Cerebellar nuclear complex (tissue), 1 donor: ENCODE measurements at places on chromosomes 12 and 14.

DNA sequence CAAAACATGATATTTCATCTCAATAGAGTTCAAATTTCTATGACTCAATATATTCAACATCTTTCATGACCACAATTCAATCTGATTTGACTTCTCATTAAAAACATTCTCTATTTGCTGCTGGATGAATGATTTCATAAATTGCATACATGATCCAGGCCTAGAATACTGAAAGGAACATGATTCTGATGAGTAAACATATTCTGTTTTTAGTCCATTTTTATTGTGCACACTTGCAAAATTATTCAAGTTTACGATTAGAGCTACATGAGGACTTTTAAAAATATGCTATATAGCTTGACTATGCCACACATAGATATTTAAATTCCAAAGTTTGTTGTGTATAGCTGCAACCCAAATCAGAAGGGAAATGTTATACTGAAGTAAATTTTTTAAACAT is 273.8 kb upstream of the GRIP1 start:
- no peak for DNase-seq

DNA sequence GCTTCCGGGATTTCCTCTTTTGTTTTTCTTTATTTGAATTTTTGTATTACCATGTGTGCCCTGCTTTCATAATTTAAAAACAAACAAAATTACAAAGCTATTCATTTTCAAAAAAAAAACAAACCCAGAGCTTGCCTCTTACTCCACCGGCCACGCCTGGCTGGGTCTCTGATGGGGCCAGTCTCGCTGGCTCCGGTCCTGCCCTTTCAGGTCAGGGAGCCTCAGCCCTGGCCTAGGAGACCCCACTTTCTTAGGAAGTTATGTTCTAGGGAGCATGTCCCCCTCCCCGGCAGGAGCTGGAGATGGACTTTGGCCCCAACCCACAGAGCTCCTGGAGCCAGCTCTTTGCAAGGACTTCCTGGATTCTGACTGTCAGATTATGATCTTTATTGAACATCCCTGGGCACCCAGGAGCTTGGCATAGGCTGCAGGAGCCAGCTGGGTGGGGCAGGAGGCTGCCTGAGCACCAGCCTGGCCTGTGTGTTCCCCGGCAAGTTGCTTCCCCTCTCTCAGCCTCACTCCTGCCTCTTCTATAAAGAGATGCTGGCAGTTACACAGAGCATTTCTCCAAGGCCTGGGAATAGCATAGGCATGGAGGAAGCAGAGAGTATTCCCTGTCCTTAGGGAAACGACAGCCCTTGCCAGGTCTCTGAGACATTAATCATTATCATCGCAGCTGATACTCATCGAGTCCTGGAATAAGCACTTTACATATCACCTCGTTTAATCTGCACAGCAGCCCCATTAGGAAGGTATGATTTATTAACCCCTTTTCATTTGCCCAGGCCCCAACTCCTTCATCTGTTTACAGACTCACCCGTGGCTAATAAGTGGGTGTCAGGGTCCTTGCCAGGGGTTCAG is 3.5 kb downstream of the DEGS2 start:
- DNase-seq = peak; percentile 13

- no peak for DNase-seq
Measured at GRCh38 chr14:79466938-79467527, 744.3 kb downstream of the DIO2 start.

GRCh38 chr14:97100306-97100705 is 303.1 kb downstream of the VRK1 start:
- no peak for DNase-seq

GRCh38 chr14:33098016-33098415 is 159.3 kb downstream of the NPAS3 start:
- DNase-seq = no peak

DNA sequence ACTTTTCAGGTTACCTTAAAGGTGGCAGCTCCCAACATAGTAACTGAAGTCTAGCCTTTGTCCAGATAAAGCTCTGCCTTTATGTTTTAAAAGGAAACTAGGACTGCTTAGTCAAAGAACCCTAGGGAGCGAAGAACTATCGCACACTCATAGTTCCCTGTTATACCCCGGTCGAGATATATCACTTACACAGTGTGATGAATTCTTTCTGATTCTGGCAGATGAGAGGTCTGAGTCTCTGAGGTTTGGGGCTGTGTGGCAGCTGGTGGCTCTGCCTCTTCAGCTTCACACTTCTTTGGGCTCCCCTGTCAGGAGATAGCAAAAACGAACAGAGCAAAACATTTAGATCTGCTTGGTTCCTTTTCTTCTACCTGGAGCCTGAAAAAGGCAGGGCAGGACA is 17.0 kb downstream of the ACIN1 start:
- DNase-seq = no peak

DNA sequence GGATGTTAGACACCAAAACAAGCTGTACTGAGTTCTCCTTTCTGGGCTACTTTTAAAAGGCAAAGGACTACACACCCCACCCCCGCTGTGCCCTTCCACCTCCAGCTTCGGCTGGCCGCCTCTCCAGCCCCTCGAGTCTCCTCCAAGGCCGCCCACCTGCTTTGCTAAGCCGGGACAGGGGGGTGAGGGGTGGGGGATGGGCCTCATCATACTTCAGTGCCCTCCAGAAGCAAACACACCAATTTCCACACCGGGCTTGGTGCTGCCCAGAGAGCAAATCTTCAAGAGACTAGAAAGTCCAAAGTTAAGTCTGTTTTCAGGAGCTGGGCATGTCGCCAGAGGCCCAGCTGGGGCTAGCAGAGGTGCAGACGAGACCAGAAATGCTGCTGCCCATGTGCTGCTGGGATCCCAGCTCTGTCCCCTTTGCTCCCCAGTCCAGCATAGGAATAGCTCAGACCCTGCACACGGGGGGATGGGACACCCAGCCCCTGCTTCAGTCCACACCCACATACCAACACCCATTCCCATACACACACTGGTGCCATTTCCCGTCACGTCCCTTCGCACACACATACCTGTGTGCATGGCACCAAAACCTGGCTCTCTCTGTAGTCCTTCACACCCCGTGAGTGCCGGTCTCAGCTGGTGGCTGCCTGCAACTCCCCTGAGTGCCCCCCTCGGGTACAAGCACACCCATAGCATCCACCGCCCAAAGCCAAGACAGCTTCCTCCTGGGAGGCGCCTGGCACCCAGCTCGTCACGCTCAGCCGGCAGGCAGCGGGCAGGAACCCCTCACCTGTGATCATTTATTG is 1.0 kb downstream of the SLC6A12 start:
- no peak for DNase-seq

GRCh38 chr12:54465857-54466523 is 7.4 kb downstream of the GTSF1 start:
- no peak for DNase-seq

DNA sequence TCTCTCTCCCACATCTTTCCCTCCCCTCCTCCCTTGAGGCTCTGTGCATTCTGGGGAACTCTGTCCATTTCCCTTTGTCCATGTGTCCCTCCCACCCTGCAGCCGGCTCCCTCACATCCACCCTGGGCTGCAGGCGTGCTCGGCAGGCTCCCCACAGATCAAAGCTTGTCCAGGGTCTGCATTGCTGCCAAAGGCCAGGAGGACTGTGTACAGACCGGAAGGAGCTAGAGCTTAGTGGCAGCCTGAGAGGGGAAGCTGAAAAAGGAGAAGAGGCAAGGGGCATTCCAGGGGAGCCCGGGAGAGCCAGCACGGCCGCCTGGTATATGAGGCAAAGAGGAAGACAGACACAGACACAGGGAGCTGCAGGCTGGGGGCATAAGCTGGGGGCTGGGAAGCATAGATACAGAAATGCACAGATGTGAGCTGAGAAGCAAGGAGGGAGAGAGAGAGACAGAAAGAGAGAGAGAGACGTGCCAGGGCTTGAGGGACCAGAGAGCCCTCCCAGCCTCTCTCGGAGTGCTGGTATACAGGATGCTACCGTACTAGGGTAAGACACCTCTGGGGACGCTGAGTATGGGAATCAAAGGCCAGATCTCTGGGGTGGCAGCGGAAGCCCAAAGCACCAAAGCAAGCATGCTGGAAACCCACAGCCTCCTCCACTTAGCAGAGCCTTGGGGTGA is 3.3 kb downstream of the CD4 start:
- DNase-seq = no peak

- no peak for DNase-seq
Measured at GRCh38 chr14:54890788-54891187, 11.8 kb downstream of the GCH1 start.

DNA sequence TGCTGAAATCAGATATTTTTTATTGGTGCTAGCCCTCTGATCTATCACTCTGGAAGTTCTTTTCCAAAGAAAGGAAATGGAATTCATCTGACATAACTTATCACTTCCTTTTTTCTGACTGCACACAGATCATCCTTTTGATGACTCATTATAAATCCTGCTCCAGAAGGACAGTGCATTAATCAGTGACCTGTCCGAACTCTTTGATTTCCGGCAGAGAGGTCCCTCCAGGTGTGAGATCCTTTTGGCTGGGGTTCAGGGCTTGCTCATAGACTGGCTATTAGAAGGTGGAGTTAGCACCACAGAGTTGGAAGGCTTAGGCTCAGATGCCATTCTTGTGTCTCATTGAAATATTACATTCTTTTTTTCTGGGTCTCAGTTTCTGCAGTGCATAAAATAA is 328.2 kb downstream of the ZFP36L1 start:
- no peak for DNase-seq

- no peak for DNase-seq
Measured at GRCh38 chr12:52872644-52873389, 24.0 kb upstream of the KRT78 start.

GRCh38 chr14:95303552-95303951 is 16.2 kb downstream of the CLMN start:
- DNase-seq = no peak

- no peak for DNase-seq
Measured at GRCh38 chr12:114407842-114408411, 2.0 kb upstream of the TBX5 start.

- no peak for DNase-seq
Measured at GRCh38 chr12:77685901-77686300, 144.8 kb upstream of the NAV3 start.

- no peak for DNase-seq
Measured at GRCh38 chr14:76486251-76486743, 110.4 kb downstream of the ESRRB start.

DNA sequence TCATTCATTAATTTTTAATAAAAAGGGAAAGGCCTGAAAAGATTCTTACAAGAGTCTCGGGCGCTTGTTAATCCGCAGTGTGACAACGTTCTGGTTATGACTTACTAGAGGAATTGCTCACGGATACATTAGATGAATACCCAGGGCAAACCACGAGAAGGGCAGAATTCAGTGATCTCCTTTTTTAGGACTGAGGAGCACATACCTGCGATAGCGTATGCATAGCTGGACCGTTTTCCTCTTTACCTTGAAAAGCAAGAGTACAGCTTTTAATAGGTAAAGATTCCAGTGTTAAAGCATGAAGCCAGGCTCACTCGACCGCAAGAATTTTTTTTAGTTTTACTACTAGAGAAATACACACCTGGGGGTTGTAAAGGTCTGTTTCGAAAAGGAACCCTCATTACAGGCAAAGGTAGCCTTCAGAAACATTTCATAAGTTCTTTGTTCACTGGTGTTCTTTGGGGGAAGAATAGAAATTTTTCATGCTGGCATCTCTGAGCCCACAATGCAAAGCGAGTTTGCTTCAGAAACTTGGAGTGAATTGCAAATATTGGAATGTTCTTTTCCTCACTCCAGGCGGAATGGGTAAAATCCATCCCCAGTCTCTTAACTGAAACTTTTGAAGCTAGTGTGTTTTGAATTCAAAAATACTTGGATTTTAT is 953 bp downstream of the MAPK1IP1L start:
- no peak for DNase-seq

GRCh38 chr14:92626041-92626440 is 112.5 kb downstream of the RIN3 start:
- DNase-seq = no peak

DNA sequence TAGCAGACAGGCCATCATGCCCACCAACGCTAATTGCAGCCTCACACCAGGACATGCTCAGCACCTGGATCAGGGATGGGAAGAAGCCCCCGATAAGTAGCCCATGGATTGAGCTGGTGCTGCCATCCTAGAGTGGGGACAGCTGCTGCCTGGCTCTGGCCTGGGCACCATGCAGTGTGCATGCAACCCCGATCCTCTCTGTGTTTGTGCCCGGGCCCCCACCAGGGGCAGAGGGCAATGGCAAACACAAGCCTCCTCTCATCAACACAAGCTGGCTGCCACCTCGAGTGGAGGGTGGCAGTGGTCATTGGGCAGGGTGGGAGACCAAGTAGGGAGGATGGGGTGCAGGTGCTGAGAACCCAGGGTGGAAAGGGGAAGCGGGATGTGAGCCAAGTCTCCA is 23.3 kb upstream of the SOCS2 start:
- DNase-seq = no peak

- DNase-seq = no peak
Measured at GRCh38 chr12:48773686-48774085, 15.2 kb downstream of the ADCY6 start.

DNA sequence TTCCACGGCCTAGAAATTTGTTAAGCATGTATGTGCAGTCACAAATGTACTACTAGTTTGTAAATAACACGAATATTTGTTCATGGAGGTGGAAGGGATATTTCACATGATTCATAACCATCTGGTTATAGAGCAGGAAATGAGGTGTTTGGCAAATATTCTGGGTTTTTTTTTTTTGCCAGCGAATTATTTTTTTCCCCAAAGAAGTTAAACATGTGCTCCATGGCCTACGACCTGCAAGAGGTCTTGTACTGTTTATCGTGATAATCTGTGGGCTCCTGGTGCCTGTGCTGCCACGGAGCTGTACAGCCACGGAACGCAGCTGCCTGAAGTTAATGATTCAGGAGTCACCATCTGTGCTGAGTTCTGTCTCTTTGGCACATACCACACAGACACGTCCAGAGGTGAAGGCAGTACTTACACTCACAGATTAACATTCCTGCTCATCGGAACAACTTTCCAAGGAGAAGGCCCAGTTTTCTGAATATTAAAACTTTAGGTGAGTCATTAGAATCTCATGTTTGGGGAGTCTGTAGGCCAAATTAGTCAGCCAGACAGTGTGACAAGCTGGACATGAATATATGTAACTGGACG is 156.3 kb downstream of the TMX1 start:
- DNase-seq = no peak

- no peak for DNase-seq
Measured at GRCh38 chr14:105532735-105533141, 6.4 kb downstream of the TMEM121 start.

DNA sequence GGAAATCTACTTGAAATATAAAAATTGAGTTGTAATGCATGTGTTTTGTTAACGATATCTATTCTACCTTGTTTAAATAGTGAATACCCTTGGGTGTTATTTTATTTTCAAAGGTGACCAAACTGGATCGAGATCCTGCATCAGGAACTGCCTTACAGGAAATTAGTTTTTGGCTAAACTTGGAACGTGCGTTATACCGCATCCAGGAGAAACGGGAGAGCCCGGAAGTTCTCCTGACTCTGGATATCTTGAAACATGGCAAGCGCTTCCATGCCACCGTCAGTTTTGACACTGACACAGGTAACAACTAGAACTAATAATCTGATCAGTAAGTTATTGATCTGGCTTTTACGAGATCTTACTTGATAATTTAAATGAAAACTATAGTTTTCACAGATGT is 15.9 kb downstream of the DYNC1H1 start:
- DNase-seq = no peak

GRCh38 chr12:54663603-54664002 is 15.4 kb upstream of the DCD start:
- no peak for DNase-seq
